Cerebellum (tissue), 4 donors: ENCODE measurements at places on chromosomes 7 and 10.

- DNase-seq, result no peak
These were observed 27.9 kb downstream of the BBS9 start for GRCh38 chr7:33157311-33157710.

GRCh38 chr10:87068281-87068680 is 26.4 kb downstream of the GLUD1 start:
- DNase-seq, result no peak

GRCh38 chr7:151434549-151434948 is 5.4 kb downstream of the CRYGN start:
- DNase-seq, result no peak

DNA sequence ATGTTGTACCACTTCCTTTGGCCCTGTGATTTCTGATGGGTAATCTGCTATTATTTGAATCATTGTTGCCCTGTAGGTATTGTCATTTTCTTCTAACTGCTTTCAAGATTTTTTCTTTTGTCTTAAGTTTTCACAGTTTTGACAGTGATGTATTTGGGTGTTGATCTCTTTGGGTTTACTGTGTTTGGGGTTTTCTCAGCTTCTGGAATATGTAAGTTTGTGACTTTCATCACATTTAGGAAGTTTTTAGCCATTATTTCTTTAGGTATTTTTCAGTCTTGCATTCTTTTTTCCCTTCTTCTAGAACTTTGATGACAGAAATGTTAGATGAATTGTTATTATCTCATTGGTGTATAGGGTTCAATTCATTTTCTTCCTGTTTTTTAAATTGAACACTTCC is 23.1 kb upstream of the PON2 start:
- DNase-seq, result no peak

DNA sequence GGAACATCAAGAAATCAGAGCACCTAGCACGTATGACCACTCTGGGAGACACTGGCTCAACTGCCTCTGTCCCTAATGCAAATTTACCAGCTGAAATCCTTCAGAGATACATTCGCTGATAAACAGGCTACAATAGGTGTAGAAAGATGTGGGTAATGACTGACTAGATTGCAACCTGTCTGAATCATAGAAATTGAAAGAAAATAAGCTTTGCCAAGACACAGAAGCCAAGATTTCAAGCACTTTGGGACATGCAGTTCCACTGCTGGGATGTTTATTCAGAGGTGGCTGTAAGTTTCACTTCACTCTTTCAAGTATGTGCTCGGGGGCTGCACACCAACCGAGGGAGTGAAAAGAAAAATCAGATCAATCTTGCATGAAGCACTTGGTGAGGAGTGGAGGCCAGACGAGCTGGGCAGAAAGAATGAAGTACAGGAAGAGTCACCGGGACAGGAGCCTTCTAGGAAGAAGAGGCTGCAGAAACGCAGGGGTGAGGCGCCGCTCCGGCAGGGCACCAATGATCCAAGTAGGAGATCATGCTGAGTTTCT is 276.7 kb downstream of the PARD3 start:
- no peak for DNase-seq

GRCh38 chr7:98192781-98193457 is 18.3 kb upstream of the BHLHA15 start:
- DNase-seq, result no peak

GRCh38 chr7:73893342-73894101 is 32.6 kb downstream of the TMEM270 start:
- DNase-seq, result no peak

GRCh38 chr10:23099816-23100215 is 4.4 kb downstream of the MSRB2 start:
- no peak for DNase-seq

GRCh38 chr7:84009782-84010181 is 184.8 kb downstream of the SEMA3A start:
- DNase-seq, result no peak

GRCh38 chr7:69635555-69636185 is 37.4 kb downstream of the AUTS2 start:
- DNase-seq, result no peak

GRCh38 chr10:82091413-82091812 is 216.4 kb downstream of the NRG3 start:
- no peak for DNase-seq

- no peak for DNase-seq
These were observed 5.0 kb upstream of the SORCS1 start for GRCh38 chr10:107169516-107169915.
